K562 (cell line): ENCODE measurements at places on chromosomes 7 and 10. TPM values are rescaled to one million over a fixed set of nuclear protein-coding genes. Genes with fewer than 3 reads are reported as not detected.

DNA sequence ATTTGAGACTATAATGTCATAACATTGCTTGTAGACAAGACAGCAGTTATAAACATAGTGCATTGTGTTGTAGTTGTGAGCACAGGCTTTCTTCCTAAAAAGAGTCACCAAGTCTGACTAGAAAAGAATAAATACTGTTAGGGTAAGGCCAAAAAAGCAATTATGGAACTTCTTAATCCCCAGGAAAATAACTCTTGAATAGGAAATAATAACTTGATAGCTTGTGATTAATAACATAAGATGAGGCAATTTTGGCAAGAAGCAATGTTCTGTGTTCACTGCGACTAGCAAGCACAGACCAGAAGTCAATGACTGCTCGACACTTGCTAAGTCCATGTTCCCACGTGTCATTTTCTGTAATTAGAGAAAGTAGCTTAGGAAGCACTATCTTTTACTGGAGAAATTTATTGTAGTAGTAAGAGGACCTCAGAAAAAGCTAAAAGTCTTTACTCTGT is 97.1 kb downstream of the AGMO start:
- no peak for DNase-seq

- no peak for DNase-seq
These were observed 6.8 kb upstream of the OPALIN start for GRCh38 chr10:96365571-96365970.

The PODXL gene
- 0.03 and 0.73 TPM in 2 replicates for polyA plus RNA-seq

GRCh38 chr7:17681965-17682364 is 258.3 kb downstream of the SNX13 start:
- no peak for DNase-seq

DNA sequence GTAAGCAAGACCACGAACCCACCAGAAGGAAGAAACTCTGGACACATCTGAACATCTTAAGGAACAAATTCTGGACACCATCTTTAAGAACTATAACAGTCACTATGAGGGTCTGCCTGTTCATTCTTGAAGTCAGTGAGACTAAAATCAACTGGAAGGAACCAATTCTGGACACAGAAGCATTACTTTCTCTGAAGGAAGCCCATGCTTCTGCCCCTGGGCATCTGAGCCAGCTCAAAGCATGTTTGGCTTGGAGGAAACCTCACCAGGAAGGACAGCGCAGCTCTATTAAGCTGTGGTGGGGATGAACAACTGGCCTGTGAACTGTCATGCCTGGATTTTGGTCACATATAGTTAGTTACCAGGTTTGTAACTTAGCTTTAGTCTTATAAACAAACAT is 132.4 kb upstream of the GDF10 start:
- no peak for DNase-seq
